ENCODE measurements at places on chromosomes 12 and 14. TPM values are rescaled to one million over a fixed set of nuclear protein-coding genes. Genes with fewer than 3 reads are reported as not detected.

Gene PLEKHD1
- total RNA-seq = 1.0 TPM

GRCh38 chr14:51185754-51186153 lies 54.3 kb upstream of the TMX1 start:
- no peak overlapping the region for H3K27ac ChIP-seq
- H3K4me1 ChIP-seq = peaks cover 4% of the 10 kb centered on the region
- H3K36me3 ChIP-seq = no peaks in the 10 kb centered on the region
- no peak for DNase-seq

Gene DIP2B
- 22.0 TPM for total RNA-seq

- H3K36me3 ChIP-seq = peaks cover 9% of the 10 kb centered on the region
- peaks cover 6% of the 10 kb centered on the region for H3K27me3 ChIP-seq
- no peak for DNase-seq
- peak overlapping the region; percentile 91 for H3K4me3 ChIP-seq
- peaks cover 44% of the 10 kb centered on the region for H3K4me1 ChIP-seq
These were observed 512 bp upstream of the RND1 start for GRCh38 chr12:48866052-48866711.

GRCh38 chr12:29707846-29708245 lies 75.9 kb downstream of the TMTC1 start:
- H3K27ac ChIP-seq = no peak overlapping the region
- H3K4me3 ChIP-seq = no peak overlapping the region
- H3K4me1 ChIP-seq = peaks cover 63% of the 10 kb centered on the region
- no peaks in the 10 kb centered on the region for H3K27me3 ChIP-seq
- no peak for DNase-seq
- peaks cover 5% of the 10 kb centered on the region for H3K36me3 ChIP-seq

- no peak overlapping the region for H3K27ac ChIP-seq
- no peak overlapping the region for H3K4me3 ChIP-seq
- H3K36me3 ChIP-seq = no peaks in the 10 kb centered on the region
- no peaks in the 10 kb centered on the region for H3K4me1 ChIP-seq
These were observed 67.6 kb upstream of the GNG2 start for GRCh38 chr14:51792809-51793208.

- peaks cover 36% of the 10 kb centered on the region for H3K36me3 ChIP-seq
- H3K27ac ChIP-seq = no peak overlapping the region
- DNase-seq = no peak
- no peak overlapping the region for H3K4me3 ChIP-seq
These were observed 300.4 kb upstream of the CLEC14A start for GRCh38 chr14:38556252-38556651.

Gene TIGAR
- total RNA-seq = 18.0 TPM

Gene TMTC1
- total RNA-seq = 13.9 TPM

DNA sequence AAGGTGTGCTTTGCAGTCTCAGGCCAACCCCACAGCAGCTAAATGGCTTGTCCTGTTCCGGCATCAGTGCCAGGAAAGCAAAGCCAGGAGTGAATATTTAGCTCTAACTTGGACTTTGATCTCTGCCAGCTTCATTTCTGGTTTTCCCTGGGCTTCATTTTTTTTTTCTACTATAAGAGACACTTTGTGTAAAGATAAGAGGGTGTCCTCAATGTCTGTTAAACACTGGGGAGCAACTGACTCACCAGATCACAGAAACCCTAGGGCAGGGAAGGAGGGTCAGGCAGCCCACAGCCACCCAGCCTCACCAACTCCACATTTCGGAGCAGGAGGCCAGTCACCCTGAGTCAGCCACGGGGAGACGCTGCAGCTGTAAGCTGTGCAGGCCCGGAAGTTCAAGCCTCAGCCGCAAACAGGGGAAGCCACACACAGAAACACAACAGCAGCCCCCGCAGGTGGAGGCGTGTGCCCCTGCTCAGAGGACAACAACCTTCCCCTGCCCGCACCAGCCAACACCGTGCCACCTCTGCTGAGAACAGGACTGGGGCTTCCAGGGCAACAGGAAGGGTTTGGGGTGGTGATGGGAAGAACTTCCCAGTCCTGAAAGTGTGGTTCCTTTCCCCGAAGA lies 6.3 kb downstream of the TNFRSF1A start:
- H3K27ac ChIP-seq = no peak overlapping the region
- peaks cover 35% of the 10 kb centered on the region for H3K36me3 ChIP-seq
- peak; percentile 51 for DNase-seq
- peaks cover 18% of the 10 kb centered on the region for H3K4me1 ChIP-seq

- H3K27me3 ChIP-seq = no peaks in the 10 kb centered on the region
- no peak for DNase-seq
These were observed 15.7 kb downstream of the MUCL1 start for GRCh38 chr12:54870048-54870447.

DNA sequence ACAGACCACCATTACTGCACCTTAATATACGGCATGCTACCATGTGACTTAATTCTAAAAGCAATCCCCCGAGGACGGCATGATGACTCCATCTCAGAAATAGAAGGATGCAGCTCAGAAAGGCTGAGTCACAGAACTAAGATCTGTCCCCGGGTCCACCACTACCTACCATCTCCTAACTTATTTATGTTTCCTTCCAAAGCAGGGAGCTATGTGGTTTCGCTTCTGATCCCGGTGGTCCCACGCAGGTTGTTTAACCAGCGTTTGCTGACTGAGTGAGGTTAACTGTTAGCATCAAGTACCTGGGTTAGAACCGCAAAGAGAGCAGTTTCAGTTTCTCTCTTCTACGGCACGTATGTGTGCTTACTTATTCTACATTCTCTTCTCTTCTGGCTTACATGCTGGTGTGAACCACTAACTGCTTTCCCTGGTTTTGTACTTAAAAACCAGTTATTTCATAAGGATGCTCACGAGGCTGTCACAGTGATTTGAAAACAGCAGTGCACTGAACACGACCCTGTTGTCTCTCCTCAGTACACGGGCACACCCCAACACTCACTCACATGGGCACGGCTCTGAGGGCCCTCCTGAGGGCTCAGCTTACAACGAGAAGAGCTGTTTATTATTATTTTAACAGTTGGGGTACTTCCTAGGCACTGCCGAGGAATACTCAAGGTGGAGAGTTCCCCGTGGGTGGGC lies 66.7 kb downstream of the CCDC88C start:
- no peaks in the 10 kb centered on the region for H3K36me3 ChIP-seq
- H3K4me1 ChIP-seq = peaks cover 66% of the 10 kb centered on the region
- no peak overlapping the region for H3K4me3 ChIP-seq
- no peaks in the 10 kb centered on the region for H3K27me3 ChIP-seq
- DNase-seq = no peak

Gene NPAS3
- 3.2 TPM for total RNA-seq

Gene SLC16A7
- total RNA-seq = 4.1 TPM

- no peak overlapping the region for H3K27ac ChIP-seq
- peaks cover 3% of the 10 kb centered on the region for H3K27me3 ChIP-seq
- no peak for DNase-seq
- H3K4me3 ChIP-seq = no peak overlapping the region
These were observed 58.7 kb upstream of the CCND2 start for GRCh38 chr12:4214877-4215228.

Gene OLR1
- 0.09 TPM for total RNA-seq

- no peak overlapping the region for H3K27ac ChIP-seq
- no peaks in the 10 kb centered on the region for H3K4me1 ChIP-seq
- no peaks in the 10 kb centered on the region for H3K27me3 ChIP-seq
- no peak for DNase-seq
- H3K4me3 ChIP-seq = no peak overlapping the region
These were observed 66.5 kb downstream of the C2CD5 start for GRCh38 chr12:22477894-22478287.

Gene TRPV4
- total RNA-seq = 2.9 TPM

DNA sequence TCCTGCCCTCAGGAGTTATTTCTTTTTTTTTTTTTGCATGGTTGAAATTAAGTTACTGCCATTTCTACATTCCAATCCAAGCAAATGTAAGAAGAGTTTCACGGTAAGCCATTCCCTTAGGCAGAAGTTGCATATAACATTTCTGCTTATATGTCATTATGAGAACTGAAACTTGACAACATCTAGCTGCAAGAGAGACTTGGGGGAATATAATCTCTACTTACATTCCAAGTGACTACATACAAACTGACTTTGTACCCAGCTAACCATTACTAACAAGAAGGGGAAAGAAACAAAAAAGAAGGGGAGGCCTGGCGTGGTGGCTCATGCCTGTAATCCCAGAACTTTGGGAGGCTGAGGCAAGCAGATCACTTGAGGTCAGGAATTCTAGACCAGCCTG lies 7.3 kb upstream of the RESF1 start:
- peaks cover 22% of the 10 kb centered on the region for H3K4me1 ChIP-seq
- H3K27ac ChIP-seq = peak overlapping the region; percentile 34
- H3K4me3 ChIP-seq = no peak overlapping the region
- DNase-seq = no peak
- peaks cover 33% of the 10 kb centered on the region for H3K36me3 ChIP-seq
- no peaks in the 10 kb centered on the region for H3K27me3 ChIP-seq

GRCh38 chr12:114194956-114195355 lies 211.0 kb downstream of the TBX5 start:
- no peak overlapping the region for H3K27ac ChIP-seq
- H3K27me3 ChIP-seq = peaks cover 3% of the 10 kb centered on the region
- H3K4me1 ChIP-seq = peaks cover 24% of the 10 kb centered on the region

GRCh38 chr12:125194163-125194773 lies 129.0 kb downstream of the AACS start:
- peak overlapping the region; percentile 53 for H3K4me3 ChIP-seq
- peaks cover 76% of the 10 kb centered on the region for H3K4me1 ChIP-seq
- peaks cover 2% of the 10 kb centered on the region for H3K27me3 ChIP-seq
- H3K27ac ChIP-seq = no peak overlapping the region
- DNase-seq = peak; percentile 68
- H3K36me3 ChIP-seq = peaks cover 11% of the 10 kb centered on the region

Gene PTPRB
- total RNA-seq = 3.3 TPM

GRCh38 chr14:98977451-98977850 lies 294.5 kb downstream of the BCL11B start:
- no peak overlapping the region for H3K4me3 ChIP-seq
- peaks cover 12% of the 10 kb centered on the region for H3K36me3 ChIP-seq
- no peak overlapping the region for H3K27ac ChIP-seq
- no peaks in the 10 kb centered on the region for H3K27me3 ChIP-seq

DNA sequence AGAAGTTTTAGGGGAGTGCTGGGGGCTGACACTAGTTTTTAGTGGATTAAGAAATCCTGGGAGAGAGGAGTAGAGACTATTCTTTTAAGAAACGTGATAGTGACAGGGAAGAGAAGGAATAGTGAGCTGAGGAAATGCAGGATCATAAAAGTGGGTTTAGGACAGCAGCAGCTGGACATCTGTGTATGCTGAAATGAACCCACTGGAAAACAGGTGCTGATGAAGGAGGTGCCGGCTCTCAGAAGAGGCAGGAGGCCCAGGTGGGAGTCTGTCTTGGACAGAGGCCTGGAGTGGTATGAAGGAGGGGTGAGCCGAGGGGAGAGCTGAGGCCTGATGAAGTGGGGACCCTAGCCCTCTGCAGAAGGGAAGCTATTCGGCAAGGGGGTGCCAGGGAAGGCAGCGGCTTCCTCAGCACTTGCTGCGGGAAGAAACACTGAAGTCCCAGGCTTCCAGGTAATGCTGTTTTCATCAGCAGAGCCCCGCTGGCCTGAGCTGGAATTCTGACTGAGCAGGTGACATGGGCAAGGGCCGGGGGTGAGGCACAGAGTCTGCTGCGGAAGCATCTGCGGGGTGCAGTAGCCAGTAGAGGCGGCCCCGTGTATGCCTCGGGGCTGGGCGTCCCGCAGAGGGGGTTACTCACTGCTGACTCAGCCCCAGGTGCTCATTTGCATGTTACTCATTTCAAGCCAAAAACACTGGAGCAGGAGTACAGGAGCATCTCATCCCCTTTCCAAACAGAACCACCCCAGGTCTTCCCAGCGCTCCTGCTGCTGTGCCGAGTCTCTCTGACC lies 89.7 kb downstream of the TMCC3 start:
- DNase-seq = peak; percentile 81
- H3K4me1 ChIP-seq = peaks cover 23% of the 10 kb centered on the region
- no peaks in the 10 kb centered on the region for H3K36me3 ChIP-seq

GRCh38 chr12:113297214-113297587 lies 37.7 kb downstream of the SLC8B1 start:
- H3K4me3 ChIP-seq = no peak overlapping the region
- DNase-seq = no peak
- H3K36me3 ChIP-seq = peaks cover 12% of the 10 kb centered on the region

GRCh38 chr12:15928870-15929571 lies 17.9 kb downstream of the DERA start:
- no peak for DNase-seq
- H3K4me3 ChIP-seq = no peak overlapping the region
- H3K36me3 ChIP-seq = 0 out of 2 replicates have a peak, but pooled peaks cover 2% of the 10 kb centered on the region
- no peaks in the 10 kb centered on the region for H3K27me3 ChIP-seq

Gene PLA2G1B
- total RNA-seq = 1.8 TPM

DNA sequence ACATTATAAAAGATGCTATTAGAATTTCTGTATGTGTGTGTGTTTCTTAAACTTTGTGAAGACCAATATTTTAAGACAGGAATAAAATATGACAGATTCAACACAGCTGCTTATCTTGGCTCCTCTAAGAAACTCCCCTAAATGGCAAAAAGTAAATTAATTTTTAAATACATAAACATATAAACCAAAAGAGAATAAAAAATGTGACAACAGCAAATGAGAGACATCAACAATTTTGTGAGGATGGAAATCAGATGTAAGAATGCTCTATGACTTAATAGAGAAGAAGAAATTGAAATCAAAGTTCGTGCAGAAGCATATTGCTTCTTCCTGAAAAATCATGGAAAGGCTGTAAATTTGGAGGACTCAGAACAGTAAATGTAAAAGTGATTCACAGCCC lies 1083.8 kb downstream of the FLRT2 start:
- no peaks in the 10 kb centered on the region for H3K4me1 ChIP-seq
- H3K36me3 ChIP-seq = no peaks in the 10 kb centered on the region

Gene PPP1R13B
- total RNA-seq = 10.3 TPM

GRCh38 chr12:120869376-120869775 lies 34.8 kb downstream of the SPPL3 start:
- peak overlapping the region; percentile 15 for H3K27ac ChIP-seq
- H3K36me3 ChIP-seq = peaks cover 2% of the 10 kb centered on the region
- no peak overlapping the region for H3K4me3 ChIP-seq
- DNase-seq = no peak
- no peaks in the 10 kb centered on the region for H3K27me3 ChIP-seq
- peaks cover 14% of the 10 kb centered on the region for H3K4me1 ChIP-seq

- no peaks in the 10 kb centered on the region for H3K4me1 ChIP-seq
- H3K27ac ChIP-seq = no peak overlapping the region
- H3K4me3 ChIP-seq = no peak overlapping the region
These were observed 32.8 kb downstream of the GALC start for GRCh38 chr14:87960013-87960787.

DNA sequence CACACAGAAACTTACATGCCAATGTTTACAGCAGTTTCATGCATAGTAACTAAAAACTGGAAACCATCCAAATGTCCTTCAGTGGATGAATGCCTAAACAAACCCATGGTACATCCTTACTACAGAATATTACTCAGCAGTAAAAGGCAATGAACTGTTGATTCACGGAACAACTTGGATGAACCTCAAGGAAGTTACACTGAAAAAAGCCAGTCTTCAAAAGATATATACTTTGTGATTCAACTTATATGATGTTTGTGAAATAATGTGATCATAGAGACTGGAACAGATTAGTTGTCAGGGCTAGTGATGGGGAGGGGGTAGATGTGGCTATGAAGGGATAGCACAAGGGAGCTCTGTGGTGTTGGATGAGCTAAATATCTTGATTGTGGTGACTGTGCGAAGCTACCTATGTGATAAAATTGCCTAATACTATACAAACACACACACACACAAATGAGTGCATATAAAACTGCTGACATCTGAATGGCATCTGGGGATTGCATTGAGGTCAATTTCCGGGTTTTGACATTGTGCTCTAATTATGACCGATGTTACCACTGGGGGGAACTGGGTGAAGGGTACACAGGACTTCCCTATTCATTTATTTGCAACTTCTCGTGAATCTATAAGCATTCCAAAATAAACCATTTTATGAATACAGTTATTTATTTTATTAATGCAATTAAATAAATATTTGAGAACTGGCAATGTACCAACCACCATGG lies 94.3 kb downstream of the RIN3 start:
- no peaks in the 10 kb centered on the region for H3K27me3 ChIP-seq
- no peaks in the 10 kb centered on the region for H3K36me3 ChIP-seq
- H3K4me3 ChIP-seq = no peak overlapping the region
- H3K4me1 ChIP-seq = peaks cover under 1% of the 10 kb centered on the region
- H3K27ac ChIP-seq = no peak overlapping the region

All from WTC11 (cell line).